ENCODE measurements at places on chromosomes 2 and 18. TPM values are rescaled to one million over a fixed set of nuclear protein-coding genes. Genes with fewer than 3 reads are reported as not detected.

- no peak for DNase-seq
Measured at GRCh38 chr2:177072090-177072489, 140.5 kb upstream of the HNRNPA3 start.

CYP27C1 gene
- 0.73 TPM for total RNA-seq

MAPK4 gene
- total RNA-seq: 14.3 TPM

- no peak for DNase-seq
Measured at GRCh38 chr2:53286345-53286744, 481.3 kb upstream of the CHAC2 start.

DNA sequence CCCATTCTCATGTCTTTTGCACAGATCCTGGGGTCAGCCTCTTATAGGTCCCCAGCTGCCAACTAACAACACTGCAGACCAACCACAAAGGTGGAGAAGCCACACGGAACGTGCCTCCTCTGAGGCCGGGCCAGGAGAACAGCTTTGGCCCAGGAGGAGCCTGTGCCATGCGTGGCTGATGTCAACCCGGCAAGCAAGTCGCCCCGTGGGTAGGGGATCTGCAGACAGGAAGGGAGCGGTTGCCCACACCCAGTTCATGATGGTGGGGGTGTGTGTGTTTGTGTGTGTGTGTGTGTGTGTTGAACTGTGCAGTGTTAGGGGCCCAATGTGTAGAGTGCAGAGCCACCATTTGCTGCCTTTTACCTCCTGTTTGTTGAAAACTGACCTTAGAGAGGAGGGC is 2.4 kb upstream of the CLEC4F start:
- no peak for DNase-seq

DNA sequence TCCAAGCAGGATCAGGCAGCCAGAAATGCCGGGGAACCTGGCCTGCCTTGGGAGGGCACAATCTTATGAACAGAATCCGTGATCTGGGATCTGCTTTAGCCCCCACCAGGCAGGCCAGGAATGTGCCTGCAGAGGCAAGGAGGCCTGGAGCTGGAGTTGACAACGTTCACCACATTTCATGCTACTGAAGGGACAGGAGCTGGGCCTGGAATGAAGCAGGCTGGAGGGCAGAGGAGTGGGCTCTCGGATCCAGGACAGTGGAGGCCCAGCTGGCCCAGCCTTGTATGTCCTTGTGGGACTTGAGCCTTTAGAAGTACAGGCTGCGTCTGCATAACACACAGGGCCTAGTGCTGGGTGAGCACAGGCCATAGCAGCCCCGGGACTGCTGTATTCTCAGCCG is 91.8 kb downstream of the KLHL29 start:
- DNase-seq: no peak

DNA sequence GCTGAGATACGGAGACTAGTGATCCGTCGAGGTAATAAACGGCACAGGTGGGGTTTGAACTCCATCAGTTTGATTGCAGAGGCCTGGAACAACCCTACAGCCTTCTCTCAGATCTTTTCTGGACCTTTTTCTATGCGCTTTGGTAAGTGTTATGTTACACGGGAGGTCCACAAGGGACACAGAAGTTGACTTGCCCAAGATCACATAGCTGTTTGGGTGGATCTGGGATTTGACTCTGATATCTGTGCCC is 1.1 kb upstream of the DNPEP start:
- no peak for DNase-seq

ASPRV1 gene
- 1.7 TPM for total RNA-seq

- DNase-seq: no peak
Measured at GRCh38 chr2:207091176-207091575, 74.6 kb downstream of the KLF7 start.

DNA sequence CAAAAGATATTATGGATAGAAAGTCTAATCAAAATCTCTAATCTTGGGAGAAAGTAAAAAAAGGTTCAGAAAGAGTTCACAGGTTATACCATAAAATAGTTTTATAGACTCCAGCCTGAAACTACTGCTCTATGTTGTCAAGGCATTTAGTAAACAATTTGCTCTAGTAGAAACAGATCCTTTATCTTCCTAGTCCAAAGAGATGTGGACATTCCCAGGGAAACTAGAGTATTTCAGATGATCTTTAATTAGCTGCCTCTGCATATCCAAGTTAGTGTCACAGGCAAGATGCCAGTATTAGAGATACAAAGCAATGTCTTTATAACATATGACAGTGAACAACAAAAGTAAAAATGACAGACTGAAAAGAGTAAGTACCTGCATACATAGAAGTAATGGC is 708.6 kb downstream of the CCDC85A start:
- no peak for DNase-seq

DNA sequence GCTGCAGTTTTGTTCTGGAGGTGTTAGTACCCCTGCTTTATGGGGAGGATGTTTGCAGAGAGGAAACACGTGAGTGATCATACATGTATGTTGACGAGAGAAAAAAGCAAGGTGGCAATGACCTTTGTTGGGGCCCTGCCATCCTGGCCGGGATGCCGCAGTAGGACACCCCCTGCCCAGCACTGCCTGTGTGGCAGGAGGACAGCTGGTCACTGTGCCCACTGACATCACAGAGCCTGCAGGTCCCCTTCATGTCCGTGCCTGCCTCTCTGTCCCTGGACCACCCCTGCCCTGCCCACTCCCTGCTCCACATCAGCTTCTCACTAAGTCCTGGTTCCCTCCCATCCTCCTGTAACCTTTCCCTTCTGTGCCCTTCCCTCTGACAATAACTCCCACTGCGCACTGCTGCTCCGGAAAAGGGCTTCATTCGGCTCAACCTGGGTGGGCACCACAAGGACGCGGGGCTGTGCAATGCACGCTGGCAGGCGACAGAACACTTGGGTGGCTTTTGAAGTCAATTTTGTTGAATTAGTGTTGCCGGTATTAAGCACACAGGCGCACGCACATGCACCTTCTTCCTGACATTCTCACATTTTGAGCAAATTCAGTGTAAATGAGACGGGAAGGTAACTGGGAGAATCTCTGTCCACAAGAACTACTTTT is 51.5 kb upstream of the TWIST2 start:
- no peak for DNase-seq

- DNase-seq: no peak
Measured at GRCh38 chr18:58806826-58807714, 57.6 kb upstream of the ZNF532 start.

GRCh38 chr18:26630596-26630995 is 82.2 kb upstream of the KCTD1 start:
- no peak for DNase-seq

ST6GAL2 gene
- 1.4 TPM for total RNA-seq

GFPT1 gene
- total RNA-seq: 55.3 TPM

GRCh38 chr2:182649316-182649715 is 66.7 kb upstream of the DNAJC10 start:
- no peak for DNase-seq

Data from ureter (tissue), 1 donor.